Kasumi-1 (cell line): ENCODE measurements at places on chromosomes 1 and 21.

GRCh38 chr1:52856026-52856425, 13.5 kb downstream of the ZYG11A start:
- DNase-seq = no peak

GRCh38 chr1:167617153-167618147, 12.6 kb upstream of the RCSD1 start:
- peak; percentile 90 for DNase-seq

- DNase-seq = no peak
Observed at GRCh38 chr1:243930822-243931671, 81.0 kb upstream of the AKT3 start.

DNA sequence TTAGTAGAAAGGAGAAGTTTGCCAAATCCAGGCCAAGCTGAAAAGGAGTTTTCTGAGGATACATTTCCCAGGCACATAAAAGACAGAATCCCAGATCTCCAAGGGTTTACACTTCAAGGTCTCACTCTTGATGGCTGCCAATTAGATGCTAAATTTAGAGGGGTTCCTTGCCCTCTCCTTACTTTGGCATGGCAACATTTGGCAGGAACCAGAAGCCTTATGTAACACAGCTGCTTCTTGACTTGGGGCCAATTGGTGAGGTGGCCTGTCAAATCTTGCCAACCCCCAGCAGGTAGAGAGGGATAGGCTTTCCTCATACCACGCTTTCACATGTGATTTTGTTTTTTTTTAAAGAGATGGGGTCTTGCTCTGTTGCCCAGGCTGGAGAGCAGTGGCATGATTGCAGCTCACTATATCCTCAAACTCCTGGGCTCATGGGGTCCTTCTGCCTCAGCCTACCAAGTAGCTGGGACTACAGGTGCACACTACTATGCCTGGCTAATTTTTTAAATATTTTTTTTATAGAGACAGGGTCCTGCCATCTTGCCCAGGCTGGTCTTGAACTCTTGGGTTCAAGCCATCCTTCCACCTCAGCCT, 25.2 kb upstream of the NKAIN1 start:
- DNase-seq = no peak

- DNase-seq = no peak
Observed at GRCh38 chr1:24248859-24249258, 61.8 kb upstream of the IFNLR1 start.

GRCh38 chr1:60972841-60973364, 109.5 kb upstream of the NFIA start:
- no peak for DNase-seq

DNA sequence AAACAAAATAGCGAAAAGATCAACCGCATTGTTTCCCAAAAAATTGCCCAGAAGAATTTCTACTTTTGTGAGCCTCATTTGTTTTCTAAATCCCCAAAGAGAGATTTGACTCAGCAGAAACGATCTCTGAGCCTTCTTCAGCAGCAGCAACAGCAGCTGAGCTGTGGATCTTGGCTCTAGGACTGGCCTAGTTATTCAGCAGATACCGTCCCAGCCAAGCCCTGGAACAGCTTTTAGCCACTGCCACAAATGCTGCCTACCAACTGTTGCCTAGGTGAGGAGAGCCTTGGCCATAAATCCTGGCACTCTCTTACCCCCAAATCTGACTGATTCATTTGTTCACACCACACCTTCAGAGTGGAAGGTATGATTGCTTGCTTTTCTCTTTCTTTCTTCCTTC, 320.1 kb downstream of the TGFB2 start:
- DNase-seq = no peak

DNA sequence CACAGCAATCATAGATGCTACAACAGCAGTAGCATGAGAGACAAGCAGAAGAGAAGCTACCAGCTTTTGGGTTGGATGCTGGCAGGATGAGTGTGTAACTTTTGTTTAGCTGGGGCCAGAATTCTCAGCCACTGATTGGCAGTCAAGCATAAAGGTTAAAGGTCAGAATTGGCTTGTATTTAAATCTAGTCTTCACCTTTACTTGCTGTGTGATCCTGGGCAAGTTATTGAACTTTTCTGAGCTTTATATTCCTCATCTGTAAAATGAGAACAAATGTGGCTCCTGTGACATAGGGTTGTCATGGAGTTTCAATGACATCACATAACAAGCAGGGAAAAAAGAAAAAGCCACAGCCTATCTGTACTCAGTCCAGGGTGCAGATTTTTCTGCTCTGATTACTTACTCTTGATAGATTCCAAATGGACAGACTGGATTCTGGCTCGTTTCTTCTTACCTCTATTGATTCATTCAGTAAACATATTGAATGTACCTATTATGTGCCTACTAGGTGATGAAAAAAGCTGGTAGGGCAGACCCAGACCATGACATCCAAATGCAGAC, 2.8 kb upstream of the AZIN2 start:
- no peak for DNase-seq

DNA sequence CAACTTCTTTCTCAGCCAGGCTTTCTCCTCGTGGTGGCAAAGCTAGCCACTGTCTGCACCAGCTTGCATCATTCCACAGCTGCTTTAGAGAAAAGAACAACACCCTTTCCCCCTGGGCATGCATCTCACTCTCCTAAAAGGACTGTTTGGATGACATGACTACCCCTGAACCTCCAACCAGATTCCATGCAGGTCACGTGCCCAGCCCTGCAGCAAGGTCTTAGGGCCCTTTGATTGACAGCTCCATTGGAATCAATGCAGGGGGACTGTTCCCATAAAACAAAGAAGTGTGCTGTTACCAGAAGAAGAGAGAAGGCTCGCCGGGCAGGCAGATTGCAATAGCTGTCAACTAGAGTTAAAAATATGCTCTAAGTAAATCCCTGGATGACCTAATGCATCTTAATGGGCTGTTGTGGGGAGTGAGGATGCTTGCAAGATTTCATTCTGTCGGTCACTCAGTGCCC, 24.4 kb downstream of the KCNA2 start:
- DNase-seq = no peak
